ENCODE measurements at places on chromosomes 12 and 14. TPM values are rescaled to one million over a fixed set of nuclear protein-coding genes. Genes with fewer than 3 reads are reported as not detected.

GRCh38 chr12:131825146-131825892, 2.9 kb upstream of the MMP17 start:
- DNase-seq = no peak

The KCNK10 gene
- total RNA-seq = not detected

DNA sequence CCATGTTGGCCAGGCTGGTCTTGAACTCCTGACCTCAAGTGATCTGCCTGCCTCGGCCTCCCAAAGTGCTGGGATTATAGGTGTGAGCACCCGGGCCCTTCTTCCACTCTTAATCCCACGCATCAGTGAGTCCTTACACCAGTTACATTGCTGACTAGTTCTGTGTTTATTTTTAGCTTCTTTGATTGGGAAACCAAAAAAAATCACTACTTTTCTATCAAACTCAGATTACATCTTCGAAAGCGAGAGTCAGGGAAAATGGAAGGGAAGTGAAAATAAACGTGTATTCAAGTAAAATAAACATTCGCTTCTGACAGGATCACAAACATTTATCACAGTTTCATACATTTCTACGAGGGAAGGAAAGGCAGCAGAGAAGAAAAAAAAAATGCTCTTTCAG, 32.2 kb downstream of the FGD6 start:
- no peak for DNase-seq

- no peak for DNase-seq
Measured at GRCh38 chr12:15268309-15268708, 47.1 kb upstream of the RERG start.

The TCTN2 gene
- 10.3 TPM for total RNA-seq

- no peak for DNase-seq
Measured at GRCh38 chr12:97912943-97913342, 450.3 kb downstream of the RMST start.

Measured in aorta (tissue), 5 donors.